ENCODE measurements at places on chromosomes 5 and 9.

DNA sequence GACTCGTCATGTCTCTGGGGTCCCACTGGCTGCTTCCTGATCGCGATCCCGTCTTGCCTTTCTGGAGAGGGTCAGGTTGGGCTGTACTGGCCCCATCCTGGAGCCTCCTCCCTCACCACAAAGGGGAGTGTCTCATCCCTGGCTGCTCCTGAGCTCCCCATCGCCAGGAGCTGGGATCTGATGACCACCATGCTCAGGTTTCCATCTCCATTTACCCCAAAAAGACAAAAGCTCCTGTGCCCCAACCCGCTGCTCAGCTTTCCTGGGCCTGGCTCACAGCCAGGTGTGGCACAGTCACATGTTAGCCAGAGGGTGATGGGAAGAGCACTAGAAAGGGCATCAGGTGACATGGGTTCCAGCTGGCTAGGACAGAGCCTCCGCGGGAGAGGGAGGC, 47.3 kb upstream of the CDKN2AIPNL start:
- DNase-seq, result no peak

DNA sequence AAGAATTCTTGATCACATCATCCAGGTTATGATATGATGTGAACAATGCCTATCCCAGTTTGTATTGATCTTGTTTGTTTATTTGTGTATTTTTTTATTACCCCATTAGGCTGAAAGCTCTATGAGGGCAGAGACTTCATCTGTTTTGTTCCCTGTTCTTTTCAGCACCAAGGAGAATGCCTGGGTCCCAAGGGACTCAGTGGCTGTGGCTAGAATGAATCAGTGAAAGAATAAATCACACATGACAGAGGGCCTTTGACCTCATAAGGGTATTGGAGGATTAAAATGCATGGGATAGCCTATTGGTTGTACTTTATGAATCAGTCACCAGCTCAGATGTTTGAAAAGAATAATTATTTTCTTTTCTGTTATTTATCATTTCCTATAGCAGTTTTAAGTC, 292.2 kb downstream of the GAS1 start:
- no peak for DNase-seq

- no peak for DNase-seq
Observed at GRCh38 chr5:150978590-150978989, 41.8 kb upstream of the GPX3 start.

DNA sequence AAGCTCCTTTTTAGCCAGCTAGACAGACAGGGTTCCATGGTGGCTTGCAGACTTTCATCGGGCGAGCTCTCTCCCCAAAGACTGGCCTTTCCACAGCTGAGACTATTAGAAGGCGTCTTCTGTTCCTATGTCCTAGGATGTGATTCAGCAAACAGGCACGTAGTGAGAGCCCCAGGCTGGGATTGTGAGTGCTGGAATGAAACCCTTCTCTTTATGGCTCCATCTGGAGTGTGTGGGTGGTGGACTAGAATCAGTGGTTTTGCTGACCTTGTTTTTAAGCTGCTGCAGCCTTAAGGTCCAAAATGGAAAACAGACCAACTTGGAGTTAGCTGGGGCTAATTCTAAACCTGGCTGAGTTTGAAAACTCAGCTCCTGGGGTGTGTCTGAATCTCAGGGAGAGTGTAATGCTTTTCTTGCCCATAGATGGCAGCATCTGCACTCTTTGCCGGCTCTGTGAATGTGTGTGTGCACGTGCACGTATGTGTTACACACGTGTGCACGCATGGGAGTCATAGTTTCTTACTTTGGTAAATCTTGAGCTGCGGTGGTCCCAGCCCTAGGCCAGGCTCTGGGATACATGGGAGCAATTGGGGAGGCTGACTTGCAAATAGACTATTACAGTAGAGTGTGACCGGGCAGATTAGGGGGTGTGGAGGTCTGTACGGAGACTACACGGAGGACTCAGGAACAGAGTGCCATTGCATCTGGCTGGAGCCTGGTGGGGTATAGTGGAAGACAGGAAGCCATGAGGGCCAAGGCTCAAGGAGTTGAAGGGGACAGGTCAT, 10.7 kb downstream of the GSN start:
- DNase-seq, result peak; percentile 64

GRCh38 chr5:14374100-14374499, 207.5 kb upstream of the OTULINL start:
- DNase-seq, result no peak

- DNase-seq, result no peak
Observed at GRCh38 chr5:179241175-179241574, 104.1 kb downstream of the ADAMTS2 start.

DNA sequence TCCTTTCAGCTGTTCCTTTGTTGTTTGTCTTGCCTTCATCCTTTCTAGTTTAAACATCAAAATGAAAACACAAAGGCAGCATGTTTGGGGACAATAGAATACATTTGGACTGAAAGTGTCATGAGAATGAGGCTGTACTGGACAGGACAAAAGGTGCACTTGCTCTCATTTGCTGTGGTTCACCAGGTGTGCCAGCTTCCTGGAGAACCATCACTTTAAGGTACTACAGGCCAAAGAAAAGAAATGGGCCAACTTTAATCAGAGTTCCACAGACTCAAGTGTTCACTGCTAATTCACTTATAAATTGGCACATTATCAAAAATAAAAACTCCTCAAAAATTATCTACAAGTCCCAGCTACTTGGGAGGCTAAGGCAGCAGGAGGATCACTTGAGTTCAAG, 53.8 kb downstream of the ABHD17B start:
- no peak for DNase-seq

- no peak for DNase-seq
Observed at GRCh38 chr9:128078504-128079434, 10.7 kb downstream of the SLC25A25 start.

DNA sequence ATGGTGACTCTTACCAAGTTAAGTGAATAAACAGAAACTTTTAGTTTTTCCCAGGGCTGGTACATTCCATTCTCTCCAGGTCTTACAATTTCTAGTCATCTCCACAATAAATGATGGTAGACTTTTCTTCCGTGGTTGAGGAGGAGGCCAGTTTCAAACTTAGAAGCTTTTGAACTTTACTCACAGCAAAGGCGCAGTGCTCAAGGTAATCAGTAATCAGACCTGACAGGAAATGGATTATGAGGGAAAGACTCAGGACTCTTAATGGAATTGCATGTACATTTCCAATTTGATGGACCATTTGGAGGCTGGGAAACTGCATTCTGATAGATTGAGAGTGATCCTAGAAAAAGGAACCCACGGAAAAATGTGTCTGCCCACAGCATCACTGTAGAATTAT, 93.7 kb downstream of the SNCAIP start:
- no peak for DNase-seq

DNA sequence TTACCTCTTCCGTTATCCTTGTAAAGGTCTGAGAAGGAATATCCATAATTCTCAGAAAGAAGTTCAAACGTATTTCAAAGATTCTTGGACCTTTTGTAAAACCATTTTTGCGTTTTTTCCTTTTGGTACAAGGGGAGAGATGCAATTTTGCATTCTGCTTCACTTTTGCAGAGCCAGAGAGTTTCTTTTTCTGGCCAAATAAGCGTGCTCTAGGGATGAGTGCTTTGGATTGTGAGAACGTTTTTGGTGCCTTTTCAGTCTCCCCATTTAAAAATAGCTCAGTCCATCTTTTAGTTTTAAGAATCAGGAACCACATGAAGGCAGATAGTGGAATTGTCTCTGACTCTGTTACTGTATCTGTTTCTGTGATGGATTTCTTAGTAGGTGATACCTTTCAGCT, 1.5 kb downstream of the ARHGAP26 start:
- DNase-seq, result no peak

DNA sequence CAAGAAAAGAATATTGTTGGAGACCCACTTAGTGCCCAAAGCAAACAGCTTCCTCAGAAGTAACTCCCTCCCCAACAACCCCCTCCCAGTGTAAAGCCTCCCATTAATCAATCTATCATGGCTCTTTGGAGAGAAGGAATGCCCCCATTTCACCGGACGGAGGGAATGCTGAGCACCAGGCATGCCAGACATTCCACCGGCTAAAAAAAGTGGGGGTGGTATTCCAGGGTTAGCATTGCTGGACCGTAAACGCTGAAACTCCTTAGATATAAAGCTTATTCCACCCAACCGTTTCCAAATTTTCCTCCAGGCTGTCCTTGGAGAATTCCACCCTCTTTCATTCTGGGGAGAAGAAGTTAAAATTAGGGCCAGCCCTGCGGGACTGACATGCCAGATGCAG, 363 bp upstream of the MAMDC2 start:
- no peak for DNase-seq

DNA sequence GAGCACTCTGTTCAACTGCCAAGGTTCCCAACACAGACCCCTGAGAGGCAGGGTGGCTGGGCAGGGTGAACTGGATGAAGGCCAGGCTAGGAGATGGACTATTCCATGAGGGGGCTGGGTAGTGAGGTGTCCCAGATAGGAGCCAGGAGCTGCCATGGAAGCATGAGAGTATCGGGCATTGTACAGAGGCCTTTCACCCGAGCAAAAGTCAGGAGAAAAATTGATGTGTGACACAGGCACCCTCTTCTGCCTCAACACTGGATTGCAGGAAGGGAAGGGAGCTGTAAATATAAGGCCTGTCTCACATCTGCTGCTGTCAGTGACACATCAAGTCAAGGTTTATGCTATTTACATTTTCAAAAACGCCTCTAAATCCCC, 74.6 kb downstream of the UBAP1 start:
- DNase-seq, result no peak

DNA sequence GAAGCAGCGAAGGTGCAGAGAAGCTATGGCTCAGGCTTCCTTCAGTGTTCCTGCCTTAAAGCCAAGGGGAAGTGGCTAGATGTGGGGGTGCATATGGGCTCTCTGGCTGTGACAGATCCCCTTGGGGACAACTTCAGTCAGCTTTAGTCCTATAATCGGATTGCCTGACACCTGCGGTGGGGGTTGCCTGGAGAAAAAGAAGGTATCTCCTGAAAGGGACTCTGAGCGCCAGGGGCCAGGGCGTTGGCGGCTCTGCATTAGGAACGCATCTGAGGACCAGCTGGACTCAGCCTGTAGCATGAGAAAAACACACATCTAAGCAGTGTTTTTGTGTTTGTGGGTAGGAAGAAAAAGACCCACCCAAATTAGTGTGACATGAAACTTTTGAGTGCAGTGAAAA, 84.3 kb upstream of the OTULINL start:
- DNase-seq, result no peak

DNA sequence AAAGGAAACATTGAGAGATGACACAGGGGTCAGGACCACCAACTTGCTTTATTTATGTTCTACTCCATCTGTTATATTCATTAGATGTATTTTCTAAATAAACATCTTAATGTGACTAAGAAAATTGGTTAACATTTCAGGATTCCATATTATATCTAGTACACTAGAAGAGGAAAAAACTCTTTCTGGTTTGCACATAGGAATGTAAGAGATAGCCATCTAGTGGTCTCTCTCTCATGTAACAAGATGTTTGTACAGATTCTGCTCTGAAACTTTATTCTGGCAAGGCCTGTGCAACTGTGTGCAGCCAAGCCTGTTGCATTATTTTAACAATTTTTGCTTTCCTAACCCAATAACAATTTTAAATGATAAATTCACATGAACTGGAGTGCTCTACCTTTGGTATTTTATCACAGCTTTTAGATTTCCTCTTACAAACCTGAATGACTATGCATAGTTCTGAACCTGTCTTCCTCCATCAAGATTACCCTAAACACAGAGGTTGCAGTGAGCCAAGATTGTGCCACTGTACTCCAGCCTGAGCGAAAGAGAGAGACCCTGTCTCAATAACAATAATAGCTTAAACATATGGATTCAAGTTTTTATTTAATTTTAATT, 148.2 kb downstream of the GIN1 start:
- DNase-seq, result peak; percentile 16

- DNase-seq, result no peak
Observed at GRCh38 chr9:86275962-86276361, 6.4 kb downstream of the ISCA1 start.

DNA sequence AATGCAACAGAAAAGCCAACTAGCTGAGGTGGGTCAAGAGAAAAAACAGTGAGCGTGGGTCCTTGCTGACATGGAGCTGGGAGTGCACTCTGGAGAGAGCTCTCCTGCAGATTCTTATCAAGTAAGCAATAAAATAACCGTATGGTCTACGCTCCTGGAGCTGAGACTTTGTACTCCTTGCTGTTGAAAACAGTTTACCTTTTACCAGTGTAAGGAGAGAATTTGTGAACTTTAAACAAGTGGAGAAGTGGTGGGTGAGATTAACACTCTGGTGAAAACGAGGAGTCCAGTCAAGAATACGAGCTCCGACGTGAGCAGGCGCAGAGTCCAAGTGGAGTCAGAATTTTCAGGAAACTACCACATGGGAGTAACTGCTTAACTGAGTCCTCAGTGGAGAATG, 156.1 kb upstream of the ERCC6L2 start:
- DNase-seq, result no peak

DNA sequence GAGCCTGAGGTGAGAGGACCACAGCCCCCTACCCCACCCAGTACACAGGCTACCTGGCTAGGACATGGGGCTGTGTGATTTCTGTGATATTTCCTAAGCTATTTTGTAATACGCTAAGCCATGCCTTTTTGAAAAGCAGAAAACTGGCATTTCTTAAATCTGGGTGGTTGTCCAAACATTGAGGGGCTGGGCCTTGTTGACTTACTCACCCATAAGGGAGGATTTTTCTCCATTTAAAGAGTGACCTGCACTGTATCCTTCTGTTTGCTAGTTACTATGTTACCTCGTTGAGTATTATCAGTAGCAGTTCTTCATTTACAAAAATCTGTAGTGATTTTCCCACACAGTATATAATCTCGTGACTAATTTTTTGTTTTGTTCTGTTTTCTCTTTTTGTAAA, 117.5 kb upstream of the OTULINL start:
- no peak for DNase-seq

GRCh38 chr9:124477648-124478285, 27.5 kb downstream of the ADGRD2 start:
- DNase-seq, result no peak

- DNase-seq, result no peak
Observed at GRCh38 chr5:52961274-52961681, 27.9 kb upstream of the ITGA2 start.

DNA sequence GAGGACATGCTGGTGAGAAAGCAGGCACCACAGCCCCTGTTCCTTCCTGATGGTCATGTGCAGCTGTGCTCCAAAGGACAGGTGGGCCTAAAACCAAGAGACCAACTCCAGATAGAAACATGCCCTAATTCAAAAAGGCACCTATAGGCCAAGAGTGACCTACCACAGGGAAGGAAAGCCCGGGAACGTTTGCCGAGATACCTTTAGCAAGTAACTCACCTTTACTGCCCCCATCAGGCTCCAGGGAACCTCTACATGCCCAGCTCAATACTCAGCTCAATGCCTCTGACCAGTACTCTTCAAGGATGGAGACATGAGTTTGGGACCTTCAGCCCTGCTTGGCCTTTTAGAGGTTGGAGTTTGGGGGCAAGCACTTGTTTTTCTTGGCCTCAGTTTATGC, 172.8 kb upstream of the FSTL4 start:
- no peak for DNase-seq

- no peak for DNase-seq
Observed at GRCh38 chr9:126145887-126146253, 180.8 kb upstream of the MVB12B start.

All from activated CD4-positive, alpha-beta T cell treated with anti-CD3 and anti-CD28 coated beads, Interleukin-2, Interleukin-6, amounts not matched to agents 100 ng/mL and 50 ng/mL, durations not matched to agents 16 hours and 8 hours (primary cell).